GM12864 (cell line): ENCODE measurements at places on chromosomes 1 and 21.

- no peak for DNase-seq
Observed at GRCh38 chr1:41813755-41814745, 104.7 kb downstream of the HIVEP3 start.

GRCh38 chr1:15334995-15335394 is 74.7 kb upstream of the EFHD2 start:
- DNase-seq, result no peak

DNA sequence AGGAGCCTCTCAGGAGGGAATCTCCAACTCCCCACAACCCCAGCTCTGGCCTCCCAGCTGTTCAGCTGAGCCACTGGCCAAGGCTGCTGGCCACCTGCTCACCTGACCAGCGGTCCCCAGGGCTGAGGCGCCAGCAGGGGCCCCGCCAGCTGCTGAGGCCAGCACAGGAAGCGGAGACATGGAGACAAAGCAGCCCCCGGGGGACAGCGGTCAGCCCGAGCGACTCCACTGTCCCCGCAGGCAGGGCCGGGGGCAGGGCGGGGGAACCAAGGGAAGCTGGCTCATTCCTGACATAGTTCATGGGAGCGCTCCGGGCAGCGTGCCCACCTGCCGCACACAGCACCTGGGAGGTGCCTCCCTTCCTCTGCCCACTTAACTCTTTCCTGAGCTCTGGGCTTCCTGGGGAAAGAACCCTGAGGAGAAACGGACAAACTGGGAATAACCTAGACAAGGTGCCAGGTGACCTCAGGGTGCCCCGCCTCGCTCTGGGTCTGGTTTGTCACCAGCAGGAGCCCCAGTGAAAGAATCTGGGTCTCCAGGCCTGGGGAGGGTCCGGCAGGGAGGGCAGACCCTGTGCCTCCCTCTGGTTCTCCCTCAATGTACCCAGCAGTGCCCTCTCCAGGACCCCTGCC is 10.7 kb downstream of the EPHA2 start:
- DNase-seq, result no peak

DNA sequence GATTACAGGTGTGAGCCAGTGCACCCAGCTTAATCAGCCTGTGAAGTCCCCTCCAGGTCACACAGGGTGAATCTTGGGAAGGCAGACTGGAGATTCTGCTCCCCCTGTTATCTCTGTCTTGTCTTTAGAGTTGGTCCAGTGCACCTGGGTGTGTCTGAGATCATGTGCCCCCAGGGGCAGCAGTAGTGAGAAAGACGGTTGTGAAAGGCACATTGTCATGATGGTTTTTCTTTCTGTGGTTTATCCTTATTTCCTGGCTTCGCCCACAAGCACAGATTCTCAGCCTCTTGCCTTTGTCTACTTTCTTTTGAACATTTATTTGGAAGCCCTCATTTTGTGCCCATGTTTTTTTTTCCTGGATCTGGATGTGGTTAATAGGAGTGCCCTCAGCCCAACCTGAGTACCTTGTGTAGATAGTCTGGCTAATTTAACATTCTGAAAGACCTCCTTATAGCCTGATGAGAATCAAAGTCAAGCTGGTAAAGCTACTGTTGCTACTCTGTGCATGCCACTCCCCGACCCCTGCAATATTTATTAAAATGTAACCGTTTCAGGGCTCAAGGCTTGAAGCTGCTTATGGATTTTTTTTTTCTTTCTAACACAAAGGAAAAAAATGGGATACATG is 23.7 kb downstream of the UCK2 start:
- no peak for DNase-seq

- peak; percentile 16 for DNase-seq
Observed at GRCh38 chr1:58922302-58923089, 138.6 kb upstream of the JUN start.

- DNase-seq, result no peak
Observed at GRCh38 chr21:35046880-35047229, 2.2 kb downstream of the RUNX1 start.

DNA sequence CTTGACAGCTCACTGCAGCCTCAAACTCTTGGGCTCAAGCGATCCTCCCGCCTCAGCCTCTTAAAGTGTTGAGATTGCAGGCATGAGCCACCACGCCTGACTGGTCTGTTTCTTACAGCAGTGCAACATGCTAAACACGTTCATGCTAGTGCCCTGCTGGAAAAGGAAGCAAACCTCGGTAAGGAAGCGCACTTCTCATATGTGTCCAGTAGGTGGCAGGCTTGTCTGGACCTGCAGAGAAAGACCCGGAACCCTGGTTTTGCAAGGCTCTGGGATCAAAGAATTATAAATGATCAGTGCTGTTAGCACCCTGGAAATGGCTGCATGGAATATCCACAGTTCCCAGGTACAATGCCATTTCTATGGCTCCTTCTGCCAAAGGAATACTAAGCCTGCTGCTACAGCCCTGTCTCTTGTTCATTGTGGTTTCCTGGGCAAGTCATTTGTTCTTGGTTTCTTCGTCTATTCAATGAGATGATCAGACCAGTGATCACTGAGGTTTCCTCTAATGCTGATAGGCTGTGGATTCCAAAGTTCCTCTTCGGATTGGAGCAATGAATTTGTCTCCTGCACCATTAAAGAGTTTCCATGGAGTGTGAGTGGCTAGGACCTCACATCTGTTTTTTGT is 15.9 kb downstream of the RNU5D-1 start:
- peak; percentile 75 for DNase-seq

GRCh38 chr1:9465640-9466039 is 73.6 kb upstream of the SLC25A33 start:
- DNase-seq, result no peak
